MCF 10A (cell line): ENCODE measurements at places on chromosomes 1 and 21.

- DNase-seq, result no peak
These were observed 29.3 kb downstream of the RRP1 start for GRCh38 chr21:43818685-43819084.

DNA sequence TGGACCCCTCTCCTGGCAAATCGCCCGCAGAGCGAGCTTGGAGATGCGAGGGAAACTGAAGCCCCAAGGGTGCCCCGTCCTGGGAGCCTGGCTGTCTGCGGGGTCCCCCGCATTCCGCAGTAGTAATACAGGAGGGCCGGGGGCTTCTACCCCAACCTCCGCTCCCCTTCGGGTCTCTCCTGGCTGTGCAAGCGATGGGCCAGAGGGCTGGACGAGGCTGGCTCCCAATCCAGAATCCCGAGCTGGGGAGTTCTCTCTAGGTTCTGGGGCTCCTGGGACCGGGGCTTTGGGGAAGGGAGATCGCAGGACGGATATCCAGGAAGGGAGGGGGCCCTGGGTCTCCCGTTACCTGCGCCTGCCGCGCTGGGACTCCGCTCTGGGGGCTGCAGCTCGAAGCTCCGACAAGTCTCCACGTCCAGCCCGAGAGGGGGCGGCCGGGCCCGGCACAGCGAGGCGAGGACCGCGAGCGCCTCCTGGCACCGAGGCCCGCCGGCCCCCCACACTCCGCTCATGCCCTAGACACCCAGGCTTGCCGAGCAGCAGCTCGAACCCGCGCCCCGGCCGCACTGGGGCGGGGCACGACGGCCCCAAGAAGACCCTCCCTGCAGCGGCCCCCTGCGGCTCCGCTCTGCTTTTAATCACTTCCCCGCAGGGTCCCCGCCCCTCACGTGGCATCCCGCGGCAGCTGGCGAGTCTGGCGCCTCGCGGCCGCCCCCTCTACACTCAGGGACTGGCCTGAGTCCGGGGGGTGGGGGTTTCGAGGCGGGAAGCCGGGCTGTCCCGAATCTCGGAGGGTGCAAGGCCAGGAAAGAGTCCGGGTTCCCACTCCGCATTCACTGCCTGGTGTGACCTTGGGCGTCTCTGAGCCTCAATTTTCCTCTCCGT lies at the start of gene SYT6:
SYT6 (minus strand) TSS at position 609 of the 885 bp plus-strand sequence; CDS start at position 512, 97 bp downstream.
- no peak for DNase-seq

DNA sequence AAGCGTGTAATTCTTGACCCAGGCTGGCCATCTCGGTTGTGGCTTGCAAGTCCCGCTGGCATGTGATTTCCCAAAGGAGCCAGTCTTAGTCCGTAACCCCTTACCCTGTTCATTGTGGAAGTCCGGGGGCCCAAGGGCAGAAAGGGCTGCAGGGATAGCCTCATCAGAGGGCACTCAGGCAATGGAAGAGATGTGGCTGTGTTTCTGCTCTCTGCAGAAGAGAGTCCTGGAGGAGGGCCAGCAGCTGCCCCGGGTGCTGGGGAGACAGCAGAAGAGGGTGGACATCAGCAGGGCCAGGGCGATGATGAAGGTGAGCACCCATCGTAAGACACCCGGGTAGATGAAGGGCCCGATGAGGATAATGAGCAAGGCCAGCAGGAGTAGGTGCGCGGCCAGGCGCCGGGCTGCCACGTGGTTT lies 830 bp downstream of the RNF186 start:
- no peak for DNase-seq

- no peak for DNase-seq
These were observed 303.3 kb upstream of the DUSP10 start for GRCh38 chr1:222045236-222045635.

DNA sequence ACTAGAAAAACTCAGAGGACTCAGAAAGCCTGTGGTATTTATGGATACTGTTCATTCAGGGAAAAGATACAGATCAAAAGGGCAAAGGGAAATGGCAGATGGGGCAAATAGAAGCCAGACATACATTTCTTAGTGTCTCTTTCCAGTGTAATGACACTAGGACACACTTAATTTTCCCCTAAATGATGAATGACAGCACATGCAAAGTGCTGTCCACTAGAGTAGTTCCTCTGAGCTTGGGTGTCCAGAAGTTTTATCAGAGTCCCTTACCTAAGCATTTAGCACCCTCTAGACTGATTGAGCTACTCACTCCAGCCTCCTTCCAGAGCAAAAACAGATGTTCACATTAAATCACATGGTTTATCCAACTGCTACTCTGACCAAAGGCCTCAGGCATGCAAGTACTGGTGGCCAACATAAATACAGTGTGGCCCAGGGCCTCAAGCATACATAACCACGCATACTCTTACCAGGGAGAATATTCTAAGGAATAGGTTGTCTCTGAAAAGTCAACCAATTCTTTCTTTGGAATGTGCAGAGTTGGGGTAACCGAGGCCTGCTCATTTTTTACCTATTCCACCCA lies 166.9 kb downstream of the NCAM2 start:
- DNase-seq, result peak; percentile 8
